ENCODE measurements at places on chromosomes 6 and 20.

GRCh38 chr20:63658749-63659187 lies 656 bp downstream of the RTEL1 start:
- H3K4me3 ChIP-seq, result peak overlapping the region; percentile 79
- H3K4me1 ChIP-seq, result peaks cover 6% of the 10 kb centered on the region
- peak overlapping the region; percentile 87 for H3K27ac ChIP-seq
- H3K27me3 ChIP-seq, result no peaks in the 10 kb centered on the region

DNA sequence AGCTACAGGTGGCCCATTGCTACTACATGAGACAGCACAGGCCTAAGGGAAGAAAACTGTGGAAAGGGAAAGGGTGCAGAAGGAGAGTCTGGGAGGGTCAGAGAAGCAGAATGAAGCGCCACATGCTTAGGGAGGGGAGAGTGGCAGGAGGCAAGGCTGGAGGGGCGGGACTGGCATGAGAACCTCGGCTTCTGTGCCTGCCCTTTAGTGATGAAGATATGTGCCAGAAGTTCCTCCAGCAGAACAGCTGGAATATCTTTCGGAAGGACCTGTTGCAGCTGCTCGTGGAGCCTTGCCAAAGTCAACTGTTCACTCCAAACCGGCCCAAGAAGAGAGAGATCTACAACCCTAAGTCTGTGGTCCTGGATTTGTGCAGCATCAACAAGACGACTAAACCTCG lies 61.8 kb downstream of the CNBD2 start:
- no peaks in the 10 kb centered on the region for H3K36me3 ChIP-seq
- H3K27ac ChIP-seq, result no peak overlapping the region
- no peak for DNase-seq
- H3K4me3 ChIP-seq, result no peak overlapping the region

GRCh38 chr6:166293731-166294584 lies 14.2 kb downstream of the PRR18 start:
- no peaks in the 10 kb centered on the region for H3K36me3 ChIP-seq
- H3K4me1 ChIP-seq, result no peaks in the 10 kb centered on the region
- H3K27me3 ChIP-seq, result no peaks in the 10 kb centered on the region
- no peak overlapping the region for H3K4me3 ChIP-seq
- H3K27ac ChIP-seq, result no peak overlapping the region

- no peak overlapping the region for H3K4me3 ChIP-seq
- H3K27me3 ChIP-seq, result no peaks in the 10 kb centered on the region
- H3K27ac ChIP-seq, result no peak overlapping the region
- H3K4me1 ChIP-seq, result no peaks in the 10 kb centered on the region
- no peaks in the 10 kb centered on the region for H3K36me3 ChIP-seq
- no peak for DNase-seq
These were observed 225.7 kb downstream of the NRN1 start for GRCh38 chr6:5781019-5781418.

GRCh38 chr20:44810061-44810390 lies 320 bp downstream of the RIMS4 start:
- no peaks in the 10 kb centered on the region for H3K36me3 ChIP-seq
- H3K4me3 ChIP-seq, result peak overlapping the region; percentile 19
- H3K27me3 ChIP-seq, result peaks cover 8% of the 10 kb centered on the region
- DNase-seq, result no peak
- no peak overlapping the region for H3K27ac ChIP-seq
- no peaks in the 10 kb centered on the region for H3K4me1 ChIP-seq

DNA sequence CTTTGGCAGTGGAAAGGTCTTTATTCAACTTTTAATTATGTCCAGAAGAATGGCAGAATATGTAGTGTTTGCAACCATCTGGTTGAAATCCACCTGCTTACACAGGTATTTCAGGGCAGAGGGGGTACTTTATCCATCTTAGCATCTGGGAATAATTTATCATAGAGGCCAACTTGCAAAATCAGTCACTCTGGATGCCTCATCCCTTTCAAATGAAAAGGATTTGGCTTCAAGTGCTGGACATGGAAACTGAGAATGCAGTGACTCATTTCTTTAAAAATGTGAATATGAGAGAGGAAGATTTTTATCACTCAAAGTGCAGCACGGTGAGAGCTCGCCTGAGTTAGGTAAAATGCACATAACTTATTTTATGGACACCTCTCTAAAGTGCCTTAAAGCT lies 758.3 kb downstream of the KIF16B start:
- no peak for DNase-seq
- no peak overlapping the region for H3K27ac ChIP-seq
- H3K27me3 ChIP-seq, result no peaks in the 10 kb centered on the region
- no peak overlapping the region for H3K4me3 ChIP-seq
- H3K36me3 ChIP-seq, result no peaks in the 10 kb centered on the region

DNA sequence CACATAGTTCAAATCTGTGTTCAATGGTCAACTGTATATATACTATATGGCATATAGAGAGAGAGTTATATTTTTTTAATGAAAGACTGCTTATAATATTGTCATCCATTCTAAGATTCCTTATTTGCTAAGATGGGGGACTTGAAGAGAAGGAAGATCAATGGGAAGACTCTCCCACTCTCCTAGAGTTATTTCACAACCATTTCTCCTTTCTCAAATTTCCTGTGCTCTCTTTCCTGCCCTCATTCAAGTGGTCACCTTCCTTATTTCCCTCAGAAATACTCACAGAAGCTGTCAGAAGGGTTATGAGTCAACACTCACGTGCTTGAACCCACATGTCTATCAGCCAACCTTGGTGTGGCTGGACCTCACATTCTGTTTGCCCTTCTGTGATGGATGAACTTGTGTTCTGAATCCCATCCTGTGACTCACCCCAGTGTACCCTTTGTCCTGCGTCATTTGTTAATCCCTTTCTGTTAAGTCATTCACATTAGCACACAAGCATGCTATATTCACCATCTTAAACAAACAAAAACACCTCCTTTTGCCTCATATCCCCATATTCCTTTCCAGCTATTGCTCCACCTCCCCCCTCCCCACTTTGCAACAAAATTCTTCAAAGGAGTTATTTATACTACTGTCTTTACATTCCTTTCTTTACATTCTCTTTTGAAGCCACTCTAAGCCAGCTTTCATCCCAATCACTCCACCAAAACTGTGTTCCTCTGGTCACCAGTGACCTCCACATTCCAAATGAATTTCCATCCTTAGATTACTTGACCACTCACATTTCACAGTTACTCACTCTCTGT lies 279.3 kb upstream of the TCF21 start:
- no peaks in the 10 kb centered on the region for H3K36me3 ChIP-seq
- H3K4me1 ChIP-seq, result no peaks in the 10 kb centered on the region
- H3K27me3 ChIP-seq, result no peaks in the 10 kb centered on the region
- DNase-seq, result no peak
- H3K4me3 ChIP-seq, result no peak overlapping the region

DNA sequence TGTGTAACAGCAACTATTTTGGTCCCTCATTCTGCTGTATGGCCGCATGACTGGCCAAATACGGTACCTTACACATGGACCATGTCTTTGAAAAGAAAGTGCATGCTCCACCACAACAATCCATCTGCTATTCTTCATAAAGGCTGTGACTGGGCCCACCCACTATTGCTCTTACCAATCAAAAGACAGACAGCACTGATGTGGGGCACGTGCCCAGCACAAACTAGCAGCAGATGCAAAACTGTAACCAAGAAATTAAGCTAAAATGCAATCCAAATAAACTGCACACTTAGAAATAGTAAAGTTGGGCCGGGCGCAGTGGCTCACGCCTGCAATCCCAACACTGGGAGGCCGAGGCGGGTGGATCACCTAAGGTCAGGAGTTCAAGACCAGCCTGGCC lies 20.5 kb downstream of the MDN1 start:
- no peaks in the 10 kb centered on the region for H3K27me3 ChIP-seq
- DNase-seq, result no peak
- no peaks in the 10 kb centered on the region for H3K4me1 ChIP-seq

GRCh38 chr6:91600561-91600960 lies 1013.7 kb upstream of the MAP3K7 start:
- H3K36me3 ChIP-seq, result no peaks in the 10 kb centered on the region
- DNase-seq, result no peak

- H3K27ac ChIP-seq, result no peak overlapping the region
- no peak overlapping the region for H3K4me3 ChIP-seq
These were observed 32.8 kb downstream of the TNXB start for GRCh38 chr6:32076321-32076809.

DNA sequence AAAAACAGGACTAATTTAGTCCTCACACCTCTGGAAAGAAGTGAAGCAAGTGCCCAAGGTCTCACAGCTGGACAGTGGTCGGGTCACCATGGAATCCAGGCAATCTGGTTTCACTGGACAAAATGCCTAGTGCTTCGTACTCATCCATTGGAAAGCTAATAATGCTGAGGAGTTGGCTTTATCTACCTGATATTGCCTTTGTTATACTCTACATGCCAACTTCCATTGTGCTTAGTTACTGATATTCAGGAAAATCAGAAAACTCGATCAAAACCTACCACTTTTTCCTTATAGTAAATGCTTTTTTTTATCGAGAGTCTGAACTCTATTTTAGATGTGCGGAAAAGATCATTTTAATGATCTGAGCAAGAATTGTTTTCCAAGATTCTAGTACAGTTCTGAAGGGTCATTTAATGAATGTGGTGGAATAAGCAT lies 966 bp downstream of the CFAP206 start:
- H3K36me3 ChIP-seq, result no peaks in the 10 kb centered on the region
- H3K27ac ChIP-seq, result peak overlapping the region; percentile 63
- H3K4me1 ChIP-seq, result no peaks in the 10 kb centered on the region
- DNase-seq, result no peak
- peak overlapping the region; percentile 96 for H3K4me3 ChIP-seq
- no peaks in the 10 kb centered on the region for H3K27me3 ChIP-seq

GRCh38 chr6:89680551-89680950 lies 42.0 kb upstream of the LYRM2 start:
- no peak overlapping the region for H3K4me3 ChIP-seq
- H3K27ac ChIP-seq, result no peak overlapping the region
- DNase-seq, result no peak
- no peaks in the 10 kb centered on the region for H3K27me3 ChIP-seq
- no peaks in the 10 kb centered on the region for H3K4me1 ChIP-seq

DNA sequence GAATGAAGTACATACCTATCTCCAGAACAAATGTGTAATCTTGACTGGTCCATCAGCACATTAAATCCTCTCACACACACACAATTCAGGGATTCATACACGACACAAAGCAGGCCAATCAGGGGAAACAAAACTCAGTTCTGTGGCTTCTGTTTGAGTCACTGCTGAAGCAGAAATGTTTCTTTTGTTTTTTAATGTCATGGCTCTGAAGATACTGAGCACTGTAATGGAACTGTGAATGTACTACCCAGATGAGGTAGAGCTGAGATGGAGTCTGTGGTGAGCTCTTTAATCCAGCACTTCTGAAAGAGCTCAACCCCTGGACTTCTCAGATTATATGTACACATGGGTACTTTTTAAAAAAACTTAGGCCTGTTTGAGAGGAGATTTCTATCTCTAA lies 116.4 kb downstream of the THEMIS start:
- H3K27me3 ChIP-seq, result no peaks in the 10 kb centered on the region
- H3K27ac ChIP-seq, result no peak overlapping the region

GRCh38 chr6:22411376-22412105 lies 114.7 kb upstream of the PRL start:
- DNase-seq, result no peak
- H3K27ac ChIP-seq, result no peak overlapping the region
- H3K27me3 ChIP-seq, result no peaks in the 10 kb centered on the region
- no peaks in the 10 kb centered on the region for H3K36me3 ChIP-seq

DNA sequence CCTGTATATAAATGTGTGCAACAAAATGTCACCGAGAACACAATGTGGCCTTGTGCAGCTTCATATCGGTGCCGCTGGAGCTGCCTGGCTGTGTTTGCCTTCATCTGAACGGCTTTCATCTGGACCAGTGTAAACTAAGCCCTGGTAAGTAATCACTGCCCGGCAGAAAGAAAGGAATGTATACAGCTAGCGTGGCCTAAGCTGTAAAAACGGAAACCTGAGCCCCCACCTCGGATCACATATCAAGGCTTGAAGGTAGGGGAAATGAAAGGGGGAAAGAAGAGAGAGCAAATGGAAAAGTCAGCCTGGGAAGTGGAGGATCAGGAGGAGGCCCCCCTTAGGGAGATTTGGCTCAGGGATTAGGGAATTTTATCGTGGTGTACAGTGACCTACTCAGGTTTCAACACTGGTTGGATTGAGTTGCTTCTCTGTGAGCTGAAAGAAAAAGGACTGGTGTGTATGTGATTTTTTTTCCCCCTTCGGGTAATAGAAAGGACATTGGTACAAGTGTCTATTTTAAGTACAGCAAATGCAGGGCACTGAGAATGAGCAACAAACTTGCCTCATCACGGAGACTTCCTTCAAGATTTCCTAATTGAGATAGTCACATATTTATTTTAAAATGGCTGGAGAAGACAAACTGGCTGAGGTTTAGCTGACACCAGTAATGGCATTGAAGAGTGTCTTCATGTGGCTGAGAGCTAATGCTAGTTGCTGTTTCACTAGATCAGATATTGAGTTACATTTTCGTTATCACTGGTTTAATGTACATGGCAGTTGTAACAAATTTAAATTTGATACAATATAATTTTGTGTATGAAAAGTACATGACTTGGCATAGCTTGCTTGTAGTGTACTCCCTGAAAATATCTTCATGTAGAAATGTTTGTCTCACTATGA lies 3.5 kb downstream of the SOBP start:
- peak overlapping the region; percentile 44 for H3K4me3 ChIP-seq
- DNase-seq, result peak; percentile 16
- H3K4me1 ChIP-seq, result peaks cover 3% of the 10 kb centered on the region
